ENCODE measurements at places on chromosomes 6 and 20.
A peak's percentile ranks its signal among the peaks of the same experiment; 100 is the strongest.

DNA sequence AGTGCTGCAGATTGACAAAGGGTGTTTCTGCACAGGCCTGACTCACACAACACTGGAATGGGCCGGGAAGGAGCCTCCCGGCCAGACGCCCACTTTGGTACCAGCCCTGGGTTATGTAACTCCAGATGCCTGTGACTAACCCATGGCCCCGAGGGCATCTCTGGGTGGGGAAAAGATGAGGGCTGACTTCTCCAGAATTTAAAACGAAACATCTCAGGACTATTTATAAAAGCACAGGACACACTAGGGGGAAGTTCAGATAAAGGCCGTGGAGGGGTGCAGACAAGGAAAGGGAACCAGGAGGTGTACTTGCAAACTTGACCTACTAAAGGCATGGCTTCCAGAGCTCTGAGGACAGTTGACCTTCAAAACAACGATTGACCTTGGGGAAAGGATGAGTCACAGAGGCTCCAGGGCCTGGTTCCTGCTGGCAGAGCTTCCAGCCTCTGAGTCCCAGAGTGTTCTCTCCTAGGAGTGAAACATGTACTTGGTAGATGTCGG lies 196.9 kb downstream of the NFATC2 start:
- peak; percentile 71 for DNase-seq

GRCh38 chr20:19451231-19451922 lies 238.9 kb downstream of the SLC24A3 start:
- no peak for DNase-seq

DNA sequence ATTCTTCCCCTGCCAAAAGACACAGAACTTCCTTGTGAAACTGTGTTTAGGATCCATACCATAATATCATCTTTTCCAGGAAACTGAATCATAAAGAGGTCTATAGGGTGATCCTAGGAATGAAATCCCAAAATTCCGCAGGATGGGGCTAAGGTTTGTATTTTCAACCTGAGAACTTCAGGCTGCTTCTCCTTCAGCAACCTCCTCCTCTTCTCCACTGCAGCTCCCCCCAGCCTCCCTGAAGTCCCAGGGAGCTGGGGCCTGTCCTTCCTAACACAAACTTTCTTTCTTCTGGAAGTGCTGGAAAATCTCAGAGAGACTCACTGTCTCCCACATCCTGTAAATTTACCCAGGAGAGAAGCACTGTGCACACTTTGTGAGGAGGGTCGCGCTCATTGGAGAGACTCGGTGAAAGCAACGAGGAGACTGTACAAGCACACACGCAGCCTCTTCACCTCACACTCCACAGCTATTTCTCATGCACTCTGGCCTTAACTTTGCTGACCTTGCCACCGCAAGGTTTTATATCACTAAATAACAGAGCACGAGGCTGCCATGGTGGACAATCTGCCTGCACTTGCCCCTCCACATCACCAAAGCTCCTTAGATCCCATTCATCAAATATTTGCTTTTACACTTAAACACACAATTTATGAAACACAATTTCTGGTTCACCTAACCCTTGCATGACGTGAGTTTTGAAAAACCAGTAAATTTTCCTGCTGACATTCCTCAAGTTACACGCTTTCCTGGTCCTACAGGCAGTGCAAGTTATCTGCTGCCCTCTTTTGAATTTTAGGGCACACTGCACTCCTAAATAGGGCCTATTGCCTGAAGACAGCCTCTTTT lies 14.3 kb downstream of the ID4 start:
- peak; percentile 67 for DNase-seq

GRCh38 chr20:2794202-2794748 lies 6.2 kb downstream of the CPXM1 start:
- no peak for DNase-seq

DNA sequence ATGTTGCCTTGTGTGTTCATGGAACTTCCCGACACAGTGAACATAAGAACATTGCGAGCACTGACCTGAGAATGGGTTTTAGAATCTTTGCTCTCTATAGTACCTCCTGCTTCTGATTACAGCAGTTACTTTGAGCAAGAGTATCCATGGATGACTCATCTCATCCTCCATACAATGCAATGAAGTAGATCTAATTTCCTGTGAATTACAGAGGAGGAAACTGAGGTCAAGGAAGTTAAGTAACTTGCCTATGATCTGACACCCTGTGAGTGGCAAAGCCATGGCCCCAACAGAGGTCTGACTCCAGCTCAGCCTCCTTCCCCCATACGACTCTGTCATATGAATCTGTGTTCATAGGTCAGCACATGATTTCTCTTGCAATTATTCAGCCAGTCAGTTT lies 518.1 kb downstream of the TFAP2A start:
- DNase-seq = no peak

DNA sequence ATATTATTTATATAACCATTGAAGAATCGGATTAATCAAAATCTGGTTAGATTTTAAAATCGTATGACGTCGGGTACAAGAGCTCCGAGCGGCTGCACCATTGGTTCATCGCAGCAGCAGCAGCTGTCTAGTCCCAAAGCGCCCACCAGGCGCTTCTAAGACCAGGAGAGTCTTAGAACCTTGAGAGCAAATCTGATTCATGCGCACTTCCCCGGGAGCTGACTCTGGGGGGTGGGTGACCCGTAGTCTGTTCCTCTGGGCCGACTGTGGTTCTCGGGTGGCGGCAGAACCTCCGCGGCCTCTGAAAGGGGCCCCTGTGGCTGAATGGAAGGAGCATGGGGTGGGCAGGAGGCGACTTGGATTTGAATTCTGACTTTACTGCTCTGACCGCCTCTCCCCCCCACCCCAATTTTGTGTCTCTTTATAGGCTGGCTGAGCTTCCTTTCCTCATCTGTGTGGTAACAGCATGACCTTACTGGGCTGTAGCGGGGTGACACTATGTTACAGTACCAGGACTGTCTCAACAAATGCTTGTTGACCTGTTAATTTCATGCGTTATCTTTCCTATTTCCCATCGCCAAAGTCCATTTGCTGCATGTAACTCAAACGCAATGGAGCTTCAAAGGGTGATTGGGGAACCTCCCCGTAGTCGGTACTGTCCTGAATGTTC lies 119.7 kb downstream of the RTN4IP1 start:
- no peak for DNase-seq

- DNase-seq = no peak
Observed at GRCh38 chr6:91088976-91089375, 502.1 kb upstream of the MAP3K7 start.

GRCh38 chr6:109424946-109425345 lies 15.5 kb downstream of the PPIL6 start:
- DNase-seq = no peak

GRCh38 chr6:142409794-142410193 lies 108.0 kb downstream of the ADGRG6 start:
- no peak for DNase-seq

- DNase-seq = no peak
Observed at GRCh38 chr6:161318456-161318855, 44.6 kb upstream of the AGPAT4 start.

DNA sequence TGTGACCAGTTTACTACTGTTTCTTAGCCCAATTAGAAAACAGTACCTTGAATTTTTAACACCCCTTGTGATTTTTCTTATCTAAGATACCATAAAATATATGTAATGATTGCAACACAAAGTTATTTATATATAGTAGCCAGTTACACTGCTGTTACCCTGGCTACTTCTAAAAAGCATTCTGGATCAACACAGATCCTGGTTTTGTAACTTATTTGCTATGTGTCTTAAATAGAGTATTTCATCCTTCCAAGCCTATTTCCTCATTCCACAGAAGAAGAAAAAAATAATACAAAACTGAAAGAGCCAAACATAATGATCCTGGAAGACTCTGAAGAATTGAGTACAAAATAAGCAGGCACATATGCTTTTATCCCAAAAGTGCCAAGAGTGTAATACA lies 19.0 kb upstream of the GSTA4 start:
- DNase-seq = peak; percentile 88

DNA sequence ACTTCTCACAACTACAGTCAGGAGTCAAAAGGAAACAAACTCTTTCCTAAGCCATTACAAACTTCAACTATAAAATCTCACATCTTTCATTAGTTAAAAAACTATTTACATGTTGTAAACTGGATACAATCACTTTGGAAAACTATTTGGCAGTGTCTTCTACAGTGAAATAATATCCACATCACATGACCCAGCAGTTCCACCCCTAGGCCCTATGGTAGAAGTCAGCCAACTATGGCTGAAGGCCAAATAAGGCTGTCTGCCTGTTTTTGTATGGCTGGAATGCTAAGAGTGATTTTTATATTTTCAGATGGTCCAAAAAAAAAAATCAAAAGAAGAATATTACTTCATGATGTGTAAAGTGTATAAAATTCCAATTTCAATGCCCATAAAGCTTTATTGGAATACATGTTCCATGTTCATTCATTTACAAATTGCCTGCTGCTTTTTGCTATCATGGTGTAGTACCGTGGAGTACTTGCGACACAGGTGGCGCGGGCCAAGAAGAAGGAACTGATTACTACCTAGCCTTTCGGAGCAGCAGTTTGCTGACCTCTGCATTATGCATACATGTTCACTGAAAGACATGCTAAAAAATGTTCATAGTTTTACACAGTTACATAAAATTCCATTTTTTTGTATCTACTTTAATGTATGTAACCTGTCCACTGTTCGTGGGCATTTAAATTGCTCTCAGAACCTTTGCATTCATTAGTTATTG lies 129.0 kb downstream of the KIF16B start:
- DNase-seq = peak; percentile 92

GRCh38 chr6:7894262-7895124 lies 16.1 kb downstream of the TXNDC5 start:
- no peak for DNase-seq

- DNase-seq = no peak
Observed at GRCh38 chr20:58043236-58044140, 185.0 kb downstream of the ANKRD60 start.

DNA sequence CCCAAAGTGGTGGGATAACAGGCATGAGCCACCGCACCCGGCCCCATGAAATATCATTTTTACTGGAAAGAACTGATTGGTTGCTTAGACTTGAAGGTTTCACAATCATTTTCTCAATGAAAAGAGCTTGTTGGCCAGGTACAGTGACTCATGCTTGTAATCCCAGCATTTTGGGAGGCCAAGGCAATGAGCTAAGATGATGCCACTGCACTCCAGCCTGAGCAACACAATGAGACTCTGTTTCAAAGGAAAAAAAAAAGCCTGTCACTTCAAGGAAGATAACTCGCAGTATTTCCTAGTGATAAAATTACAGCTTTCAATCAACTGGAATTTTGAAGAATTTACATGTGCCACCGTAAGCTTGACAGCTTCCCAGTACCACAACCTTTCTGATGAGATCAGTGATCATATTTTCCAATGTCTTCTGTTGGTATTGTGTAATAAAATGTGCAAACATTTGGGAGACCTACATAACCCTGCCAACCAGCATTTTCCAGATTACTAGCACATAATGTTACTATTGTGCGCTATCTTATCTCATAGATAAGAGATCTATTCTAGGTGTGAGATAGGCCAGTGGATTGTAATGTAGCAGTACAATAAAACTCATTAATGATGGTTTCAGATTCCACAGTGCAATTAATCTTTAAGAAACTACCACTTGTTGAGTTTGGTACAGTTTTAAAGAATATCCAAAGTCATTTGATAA lies 7.2 kb downstream of the PNLDC1 start:
- no peak for DNase-seq

GRCh38 chr6:71335544-71335943 lies 46.9 kb downstream of the OGFRL1 start:
- no peak for DNase-seq

DNA sequence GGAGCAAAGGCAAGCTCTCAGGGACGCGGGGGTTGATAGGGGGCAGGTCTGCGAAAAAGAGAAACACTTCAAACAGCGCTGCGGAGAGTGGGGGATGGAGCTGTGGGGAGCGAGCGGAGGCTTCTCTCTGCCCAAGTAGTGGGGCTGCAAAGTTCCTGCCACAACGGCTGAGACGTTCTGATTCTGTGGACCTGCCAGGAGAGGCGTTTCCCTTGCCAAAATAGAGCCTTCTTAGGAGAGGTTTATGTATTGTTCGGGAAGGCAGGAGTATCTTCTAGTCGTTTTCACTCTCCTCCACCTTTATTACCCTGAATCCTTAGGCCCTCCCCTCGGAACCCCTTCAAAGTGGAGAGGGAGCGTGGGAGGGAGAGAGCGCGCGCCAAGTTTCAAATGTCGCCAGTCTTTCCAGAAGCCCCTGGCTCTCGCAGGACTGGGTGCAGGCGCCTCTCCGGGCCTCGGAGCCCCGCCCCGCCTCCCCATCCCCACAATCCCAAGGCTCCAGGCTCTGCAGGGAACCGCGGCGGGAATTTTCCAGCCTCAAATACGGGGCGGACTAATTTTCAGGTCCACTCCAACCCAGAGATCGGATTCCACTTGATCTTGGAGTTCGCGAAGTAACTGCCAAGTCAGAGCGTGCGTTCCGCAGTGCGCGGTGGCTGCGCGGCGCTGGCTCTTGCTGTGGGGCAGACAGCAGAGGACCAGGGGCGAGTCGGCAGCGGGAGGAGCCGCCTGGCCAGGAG lies 10.0 kb upstream of the POU3F2 start:
- DNase-seq = no peak

- DNase-seq = no peak
Observed at GRCh38 chr6:48670546-48670945, 559.5 kb upstream of the PTCHD4 start.

GRCh38 chr6:99993533-99994251 lies at the start of gene MCHR2:
Gene MCHR2, minus strand, starts transcription at chr6:99994223. Its CDS starts 38,076 bp downstream, at chr6:99956147.
- DNase-seq = no peak

- DNase-seq = peak; percentile 31
Observed at GRCh38 chr20:57716202-57716601, 6.4 kb upstream of the PMEPA1 start.

DNA sequence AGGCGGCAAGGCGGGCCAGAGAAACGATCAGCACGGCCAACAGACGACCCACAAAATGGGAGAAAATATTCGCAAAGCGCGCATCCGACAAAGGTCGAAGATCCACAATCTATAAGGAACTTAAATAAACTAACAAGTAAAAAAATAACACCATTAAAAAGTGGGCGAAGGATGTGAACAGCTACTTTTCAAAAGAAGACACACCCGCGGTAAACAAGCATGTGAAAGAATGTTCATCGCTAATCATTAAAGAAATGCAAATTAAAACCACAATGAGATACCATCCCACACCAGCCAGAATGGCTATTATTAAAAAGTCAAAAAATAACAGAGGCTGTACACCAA lies 117.8 kb upstream of the SIRPA start:
- DNase-seq = no peak

Data from fibroblast of gingiva (primary cell).